T-helper 17 cell (primary cell): ENCODE measurements at places on chromosomes 11 and 22.

DNA sequence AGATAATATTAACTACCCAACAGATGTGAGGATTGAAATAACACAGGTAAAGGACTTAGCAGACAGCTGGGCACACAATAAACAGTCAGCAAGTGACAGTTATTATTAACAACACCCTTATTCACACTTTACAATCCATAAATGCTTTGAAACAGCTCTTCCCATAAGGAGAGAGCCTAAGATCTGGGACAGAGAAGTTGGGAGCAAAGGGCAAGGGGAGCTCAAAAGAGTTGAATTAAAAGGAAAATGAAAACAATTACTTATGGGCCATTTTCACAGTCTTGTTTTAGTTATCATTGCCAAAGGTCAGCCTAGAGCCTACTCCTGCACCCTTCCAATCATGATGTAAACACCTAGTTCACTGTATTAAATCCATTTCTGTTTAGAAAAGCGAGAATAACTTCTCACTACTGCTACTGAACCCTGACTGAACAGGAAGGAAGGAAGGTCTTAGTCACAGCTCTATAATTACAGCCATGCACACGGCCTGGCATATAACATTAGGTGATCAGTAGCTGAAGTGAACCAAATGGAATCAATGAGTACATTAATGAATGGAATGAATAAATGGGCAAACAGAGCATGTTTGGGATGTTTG lies 111.3 kb downstream of the PLEKHA7 start:
- no peak for DNase-seq

DNA sequence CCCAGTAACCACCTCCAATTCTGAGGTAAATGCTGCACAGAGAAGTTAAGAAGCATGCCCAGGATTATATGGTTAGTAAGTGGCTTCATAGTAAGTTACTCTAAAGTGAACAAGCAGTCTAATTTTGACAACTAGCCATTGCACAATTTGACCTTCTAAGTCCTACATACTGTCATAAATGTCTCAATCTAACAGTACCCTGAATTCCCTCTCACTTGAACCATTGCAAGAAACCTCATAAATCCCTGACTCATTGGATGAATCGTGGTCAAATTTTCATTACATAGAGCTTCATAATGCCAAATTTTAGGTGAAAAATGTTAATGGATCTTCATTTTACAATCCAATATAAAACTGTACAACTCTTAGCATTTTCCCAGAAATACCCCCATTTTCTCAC lies 217.3 kb upstream of the GRIA4 start:
- no peak for DNase-seq

DNA sequence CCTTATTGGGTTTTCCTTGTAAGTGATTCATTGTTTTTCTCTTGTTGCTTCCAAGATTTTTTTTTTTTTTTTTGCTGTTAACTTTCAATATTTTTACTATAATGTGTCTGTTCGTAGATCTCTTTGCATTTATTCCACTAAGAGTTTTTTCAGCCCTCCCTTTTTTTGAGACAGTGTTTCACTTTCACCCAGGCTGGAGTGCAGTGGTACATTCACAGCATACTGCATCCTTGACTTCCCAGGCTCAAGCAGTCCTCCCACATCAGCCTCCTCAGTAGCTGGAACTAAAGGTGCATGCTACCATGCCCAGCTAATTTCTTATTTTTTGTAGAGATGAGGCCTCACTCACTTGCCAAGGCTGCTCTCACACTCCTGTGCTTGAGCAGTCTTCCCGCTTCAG lies 1282.0 kb upstream of the CNTN5 start:
- no peak for DNase-seq

GRCh38 chr22:41560095-41560471 lies 727 bp upstream of the CSDC2 start:
- DNase-seq: no peak

GRCh38 chr11:69393178-69393832 lies 88.2 kb upstream of the LINC01488 start:
- no peak for DNase-seq

DNA sequence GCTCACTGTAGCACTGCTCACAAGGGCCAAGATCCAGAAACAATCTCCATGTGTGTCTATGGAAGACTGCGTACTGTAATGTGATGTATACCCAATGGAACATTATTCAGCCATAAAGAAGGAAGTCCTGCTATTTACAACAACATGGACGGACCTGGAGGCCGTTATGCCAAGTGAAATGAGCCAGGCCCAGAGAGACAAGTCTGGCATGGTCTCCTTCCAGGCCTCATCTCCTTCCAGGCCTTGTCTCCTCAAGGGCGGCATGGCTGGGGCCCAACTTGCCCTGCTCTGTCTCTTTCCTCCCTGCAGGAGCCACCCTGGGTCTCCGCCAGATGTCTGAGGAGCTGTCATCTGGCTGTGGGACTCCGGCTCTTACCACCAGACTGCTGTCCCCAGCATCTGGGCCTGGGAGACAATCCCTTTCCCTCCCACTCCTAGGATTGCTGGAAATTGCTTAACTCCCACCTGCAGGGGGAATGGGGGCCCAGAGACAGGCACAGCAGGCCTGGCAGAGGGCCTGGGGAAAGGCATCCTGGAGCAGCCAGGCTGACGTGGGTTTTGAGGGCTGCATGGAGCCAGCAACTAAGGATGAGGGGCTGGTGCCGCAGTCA lies 1326.6 kb downstream of the TBC1D22A start:
- no peak for DNase-seq

- no peak for DNase-seq
These were observed 339.0 kb downstream of the METTL15 start for GRCh38 chr11:28447226-28447625.

DNA sequence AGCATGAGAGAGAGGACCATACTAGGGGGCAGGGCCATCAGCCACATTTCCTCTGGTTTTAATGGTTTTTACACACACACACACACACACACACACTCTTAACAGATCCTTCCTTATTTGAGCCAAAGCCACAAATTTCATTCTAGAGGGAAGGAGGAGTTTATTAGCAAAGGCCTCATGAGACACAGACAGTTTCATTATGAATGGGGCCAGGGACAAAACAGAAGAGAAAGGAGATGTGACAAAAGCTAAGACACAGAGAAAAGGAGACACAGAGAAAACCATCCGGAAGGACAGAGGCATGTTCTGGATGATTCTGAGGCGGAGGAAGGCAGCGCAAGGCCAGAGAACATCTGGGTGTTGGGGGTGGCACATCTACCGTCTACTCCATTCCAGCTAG lies 32.2 kb upstream of the ARFGAP3 start:
- DNase-seq: no peak

- DNase-seq: no peak
These were observed 25.7 kb upstream of the CHKA start for GRCh38 chr11:68146704-68147474.

GRCh38 chr11:130201026-130201425 lies 41.4 kb downstream of the ST14 start:
- DNase-seq: no peak

- no peak for DNase-seq
These were observed 102.4 kb downstream of the ARHGAP42 start for GRCh38 chr11:100789500-100789899.

GRCh38 chr11:20397281-20397680 lies 9.8 kb downstream of the PRMT3 start:
- no peak for DNase-seq

DNA sequence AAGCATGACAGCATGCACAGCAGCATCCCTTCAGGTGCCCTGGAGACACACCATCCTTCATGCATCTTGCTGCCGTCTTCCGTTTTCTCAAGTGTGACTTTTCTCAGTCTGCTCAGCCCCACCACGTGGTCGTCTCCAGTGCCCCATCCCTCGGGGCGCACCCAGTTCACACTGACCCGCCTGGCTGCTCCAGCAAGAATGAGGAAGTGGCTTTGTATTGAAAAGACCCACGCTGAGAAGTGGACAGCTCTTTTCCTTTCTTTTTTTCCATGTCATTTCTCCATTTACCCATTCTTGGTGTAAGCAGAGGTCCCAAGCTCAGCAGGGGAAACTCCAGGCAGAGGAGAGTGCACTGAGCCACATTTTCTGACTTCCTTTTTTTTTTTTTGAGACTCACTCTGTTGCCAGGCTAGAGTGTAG lies 14.5 kb downstream of the SERPINH1 start:
- no peak for DNase-seq

DNA sequence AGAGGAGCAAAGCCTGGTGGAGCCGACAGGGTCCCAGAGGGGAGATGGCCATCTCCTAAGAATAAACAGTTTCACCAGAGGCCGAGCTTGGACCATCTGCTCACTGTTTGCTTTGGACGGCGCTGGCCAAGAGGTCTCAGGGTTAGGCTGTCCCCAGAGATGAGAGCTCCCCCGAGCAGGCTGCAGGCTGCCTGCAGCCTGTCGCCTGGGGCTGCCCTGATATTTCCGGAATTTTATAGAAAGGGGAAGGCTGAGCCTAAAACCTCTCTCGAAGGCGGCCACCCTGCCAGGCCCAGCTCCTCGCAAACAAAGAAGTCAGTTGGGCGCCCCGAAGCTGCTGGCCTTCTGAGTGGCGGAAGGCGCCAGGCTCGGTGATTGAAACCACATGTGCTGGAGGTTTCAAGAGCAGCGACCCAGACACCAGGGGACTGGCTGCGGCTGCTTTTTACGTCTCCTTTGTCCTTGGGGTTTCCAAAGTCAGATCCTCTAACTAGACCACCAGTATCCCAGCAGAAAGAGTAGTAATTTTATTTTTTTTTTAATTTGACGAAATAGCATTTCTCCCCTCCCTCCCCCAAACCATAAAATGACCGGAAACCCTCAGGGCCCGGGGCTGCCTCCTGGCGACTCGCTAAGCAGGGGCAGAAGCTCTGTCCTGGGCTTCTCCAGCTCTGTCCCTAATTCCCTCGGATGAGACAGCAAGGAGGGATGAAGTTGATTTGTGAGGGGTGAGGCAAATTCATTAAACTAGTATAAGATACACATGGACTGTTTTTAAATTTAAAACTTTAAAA lies 57.4 kb downstream of the CLMP start:
- no peak for DNase-seq

- DNase-seq: no peak
These were observed 111.8 kb downstream of the OSBP2 start for GRCh38 chr22:30806391-30806861.

DNA sequence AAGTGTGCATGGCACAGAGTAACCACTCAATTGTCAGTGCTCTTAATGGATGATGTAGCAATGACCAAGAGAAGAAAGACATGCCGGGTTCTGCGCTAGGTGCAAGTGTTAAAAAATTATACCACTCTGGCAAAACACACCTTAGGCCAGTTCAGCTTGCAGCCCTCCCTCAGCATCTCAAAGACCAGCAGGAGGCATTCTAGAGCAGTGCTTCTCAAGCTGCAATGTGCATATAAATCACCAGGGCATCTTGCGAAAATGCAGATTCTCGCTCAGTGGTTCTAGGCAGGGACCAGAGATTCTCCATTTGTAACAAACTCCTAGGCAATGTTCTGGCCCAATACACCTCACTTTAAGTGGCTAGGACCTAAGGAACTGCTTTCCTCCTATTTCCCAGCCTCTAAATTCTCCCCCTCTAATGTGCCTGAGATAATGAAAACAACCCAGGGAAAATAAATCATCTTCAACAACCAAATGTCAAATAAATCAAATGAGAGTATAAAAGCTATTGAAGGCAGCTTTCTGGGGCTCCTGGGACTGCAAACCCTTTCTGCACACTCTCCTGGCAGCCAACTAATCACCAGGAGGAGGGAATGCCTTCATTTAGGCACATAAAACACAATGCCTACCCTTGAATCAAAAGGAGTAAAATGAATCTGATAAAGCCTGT lies 337.2 kb upstream of the API5 start:
- DNase-seq: no peak

GRCh38 chr11:7533199-7534041 lies 19.6 kb downstream of the PPFIBP2 start:
- no peak for DNase-seq

DNA sequence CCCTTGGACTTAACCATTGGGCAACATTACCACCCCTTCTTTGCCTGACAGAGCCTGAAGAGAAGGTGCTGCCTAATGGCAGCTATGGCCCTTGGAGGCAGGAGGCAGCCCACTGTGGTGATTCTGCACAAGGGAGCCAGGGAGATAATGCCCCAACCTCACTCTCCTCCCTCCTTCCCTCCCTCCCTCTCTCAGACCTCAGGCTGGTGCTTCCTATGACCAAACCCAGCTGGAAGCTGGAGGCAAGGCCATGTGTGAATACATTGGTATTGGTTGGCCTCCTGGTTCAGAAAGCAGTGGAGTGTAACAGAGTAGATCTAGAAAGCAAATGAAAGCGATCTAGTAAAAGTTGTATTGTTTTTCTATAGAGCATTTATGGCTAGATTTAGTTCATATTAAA lies 233.1 kb downstream of the CSNK2A3 start:
- DNase-seq: no peak

DNA sequence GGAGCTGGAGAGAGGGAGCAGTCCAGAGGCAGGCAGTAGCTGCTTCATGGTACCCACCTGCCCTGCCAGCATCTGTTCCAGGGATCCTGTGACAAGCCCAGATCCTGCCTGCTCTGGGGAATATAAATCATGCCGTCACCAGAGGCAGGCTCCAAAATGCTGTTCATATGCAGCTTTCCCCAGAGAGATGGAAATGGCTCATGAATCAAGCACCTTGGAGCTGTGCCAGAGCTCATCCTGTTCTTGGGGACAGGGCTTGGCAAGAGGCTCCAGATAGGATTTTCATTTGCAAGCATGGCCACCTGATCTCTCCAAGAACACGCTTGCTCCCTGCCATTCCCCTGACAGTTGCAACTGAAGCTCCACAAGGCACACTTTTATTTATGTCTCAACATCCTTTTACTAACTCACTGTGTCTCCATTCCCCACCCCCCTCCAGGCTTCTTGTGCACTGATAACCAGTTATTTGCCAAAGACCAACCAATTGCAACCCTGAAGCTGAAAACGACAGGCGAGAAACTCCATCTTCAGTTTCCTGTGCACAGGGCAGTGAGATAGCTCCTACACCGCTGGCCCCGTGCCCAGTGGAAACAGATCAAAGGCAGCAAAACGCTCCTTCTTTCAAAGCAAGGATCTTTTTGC lies 115.8 kb upstream of the PITPNB start:
- DNase-seq: no peak

DNA sequence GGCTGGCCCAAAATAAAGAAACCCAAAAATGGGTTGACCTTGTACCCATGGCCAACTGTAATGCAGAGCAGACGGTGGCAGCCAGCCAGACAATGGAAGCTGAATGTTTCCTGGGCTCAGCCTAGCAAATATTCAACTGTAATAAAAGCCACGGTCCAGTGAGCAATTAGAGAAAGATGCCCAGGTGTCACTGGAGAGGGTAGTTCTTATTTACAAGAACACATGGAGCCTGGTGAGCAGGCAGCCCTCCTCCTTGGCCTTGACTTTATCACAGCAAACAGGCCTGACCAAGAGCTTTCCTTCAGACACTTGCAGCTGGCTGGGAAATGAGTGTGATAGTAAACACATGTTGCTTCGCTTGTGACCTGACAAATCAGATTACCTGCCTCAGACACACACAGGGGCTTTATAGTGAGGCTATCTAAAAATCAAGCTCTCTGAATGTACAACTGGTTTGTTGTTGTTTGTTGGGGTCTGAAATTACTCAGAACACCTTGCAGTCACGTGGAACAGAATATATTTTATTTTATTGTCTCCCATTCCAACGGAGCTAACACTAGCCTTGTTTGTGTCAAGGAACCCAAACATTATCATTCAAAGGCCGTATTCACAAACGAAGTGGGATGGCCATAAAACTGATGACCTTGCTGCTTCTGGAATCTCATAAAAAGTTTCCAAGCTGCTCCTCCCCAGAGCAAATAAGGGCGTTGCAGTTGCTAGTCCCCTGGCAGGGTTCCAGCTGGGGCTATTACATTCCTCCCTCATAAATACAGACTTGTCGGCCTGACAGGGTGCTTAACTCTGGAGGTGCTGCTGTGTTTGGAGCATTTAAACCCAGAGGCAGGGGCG lies 161.1 kb downstream of the BBOX1 start:
- DNase-seq: no peak
